Type B pancreatic cell (in vitro differentiated cells): ENCODE measurements at places on chromosomes 13 and 19. TPM values are rescaled to one million over a fixed set of nuclear protein-coding genes. Genes with fewer than 3 reads are reported as not detected.

DNA sequence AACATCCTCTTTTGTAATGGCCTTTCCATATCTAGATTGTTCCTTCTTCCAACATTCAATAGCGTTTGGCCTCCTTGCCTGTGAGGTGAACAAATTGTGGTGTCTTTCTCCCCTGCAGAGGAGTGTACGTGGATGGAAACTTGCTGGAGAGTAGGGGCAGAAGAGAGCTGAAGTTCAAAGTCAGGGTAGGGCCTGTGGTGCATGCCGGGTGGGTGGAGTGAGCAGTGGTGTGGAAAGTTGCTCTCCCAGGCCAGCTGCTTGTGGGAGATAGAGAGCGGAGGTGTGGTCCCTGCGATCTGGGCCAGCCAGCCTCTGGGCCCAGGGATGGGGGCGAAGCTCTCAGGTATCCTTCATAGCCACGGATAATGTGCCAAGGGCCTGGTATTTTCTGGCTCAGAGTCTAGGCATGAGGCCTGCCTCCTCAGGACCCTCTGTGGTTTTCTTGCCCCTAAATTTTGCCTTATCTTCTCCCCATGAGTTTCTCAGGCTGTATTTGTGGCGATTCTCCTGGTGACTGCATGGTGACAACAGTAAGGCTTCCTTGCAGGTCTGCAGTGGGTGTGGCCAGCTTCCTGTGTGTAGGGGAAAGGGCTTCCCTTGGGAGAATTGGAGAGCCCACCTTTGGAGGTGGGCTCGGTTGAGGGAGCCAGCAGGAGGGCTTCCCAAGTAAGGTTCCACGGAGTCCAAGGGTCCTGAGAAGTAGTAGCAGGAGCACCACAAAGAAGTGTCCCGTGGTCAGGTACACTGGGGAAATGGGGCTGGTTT is 6.7 kb downstream of the RGCC start:
- no peak overlapping the region for H3K4me3 ChIP-seq
- H3K27ac ChIP-seq: no peak overlapping the region
- H3K27me3 ChIP-seq: peaks cover 69% of the 10 kb centered on the region
- DNase-seq: no peak
- H3K36me3 ChIP-seq: peaks cover 9% of the 10 kb centered on the region

DNA sequence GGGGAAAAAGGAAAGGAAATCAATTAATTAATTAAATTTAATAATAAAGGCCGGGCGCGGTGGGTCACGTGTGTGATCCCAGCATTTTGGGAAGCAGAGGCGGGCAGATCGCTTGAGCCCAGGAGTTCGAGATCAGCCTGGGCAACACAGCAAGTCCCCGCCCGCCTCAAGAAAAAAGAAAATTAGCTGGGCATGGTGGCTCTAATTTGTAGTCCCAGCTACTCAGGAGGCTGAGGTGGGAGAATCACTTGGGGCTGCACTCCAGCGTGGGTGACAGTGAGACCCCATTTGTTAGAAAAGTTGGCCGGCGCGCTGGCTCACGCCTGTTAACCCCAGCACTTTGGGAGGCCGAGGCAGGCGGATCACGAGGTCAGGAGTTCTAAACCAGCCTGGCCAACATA is 733 bp upstream of the CD320 start:
- peak overlapping the region; percentile 95 for H3K4me3 ChIP-seq

GRCh38 chr13:107712145-107712860 is 503.0 kb downstream of the LIG4 start:
- no peak overlapping the region for H3K27ac ChIP-seq
- H3K4me3 ChIP-seq: no peak overlapping the region
- DNase-seq: no peak
- H3K27me3 ChIP-seq: no peaks in the 10 kb centered on the region
- H3K4me1 ChIP-seq: peaks cover 5% of the 10 kb centered on the region
- H3K36me3 ChIP-seq: no peaks in the 10 kb centered on the region

DNA sequence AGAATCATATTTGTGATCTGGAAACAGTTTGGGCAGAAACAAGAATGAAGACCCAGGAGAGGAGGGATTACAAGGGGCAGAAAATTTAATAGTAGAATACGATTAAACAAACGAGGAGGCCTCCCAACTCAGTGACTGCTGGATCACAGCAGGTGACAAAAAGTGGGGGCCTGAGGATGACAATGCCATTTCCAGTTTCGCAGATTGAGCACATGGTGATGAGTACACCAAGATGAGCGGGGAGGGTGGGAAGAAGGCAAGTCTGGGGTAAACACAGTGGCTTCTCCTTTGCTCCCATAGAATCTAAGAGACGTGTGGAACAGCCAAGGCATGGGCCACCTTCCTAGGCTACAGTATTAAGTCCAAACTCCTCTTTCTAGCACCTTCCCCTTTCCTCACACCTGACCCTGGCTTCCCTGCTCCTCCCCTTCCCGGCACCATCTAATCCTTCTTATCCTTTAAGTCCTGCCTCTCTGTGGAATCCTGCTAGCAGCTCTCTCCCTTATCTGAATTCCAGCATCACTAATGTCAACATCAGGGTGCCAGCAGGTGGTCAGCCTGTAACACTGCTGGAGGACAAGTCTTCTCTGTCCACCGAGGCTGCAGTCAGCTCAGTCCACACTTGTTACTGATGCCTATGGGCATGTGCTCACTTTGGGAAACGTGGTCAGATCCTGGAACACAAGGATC is 13.5 kb downstream of the ATP7B start:
- H3K4me1 ChIP-seq: peaks cover 47% of the 10 kb centered on the region
- no peak for DNase-seq
- H3K27ac ChIP-seq: no peak overlapping the region
- no peak overlapping the region for H3K4me3 ChIP-seq
- no peaks in the 10 kb centered on the region for H3K36me3 ChIP-seq
- H3K27me3 ChIP-seq: no peaks in the 10 kb centered on the region

DNA sequence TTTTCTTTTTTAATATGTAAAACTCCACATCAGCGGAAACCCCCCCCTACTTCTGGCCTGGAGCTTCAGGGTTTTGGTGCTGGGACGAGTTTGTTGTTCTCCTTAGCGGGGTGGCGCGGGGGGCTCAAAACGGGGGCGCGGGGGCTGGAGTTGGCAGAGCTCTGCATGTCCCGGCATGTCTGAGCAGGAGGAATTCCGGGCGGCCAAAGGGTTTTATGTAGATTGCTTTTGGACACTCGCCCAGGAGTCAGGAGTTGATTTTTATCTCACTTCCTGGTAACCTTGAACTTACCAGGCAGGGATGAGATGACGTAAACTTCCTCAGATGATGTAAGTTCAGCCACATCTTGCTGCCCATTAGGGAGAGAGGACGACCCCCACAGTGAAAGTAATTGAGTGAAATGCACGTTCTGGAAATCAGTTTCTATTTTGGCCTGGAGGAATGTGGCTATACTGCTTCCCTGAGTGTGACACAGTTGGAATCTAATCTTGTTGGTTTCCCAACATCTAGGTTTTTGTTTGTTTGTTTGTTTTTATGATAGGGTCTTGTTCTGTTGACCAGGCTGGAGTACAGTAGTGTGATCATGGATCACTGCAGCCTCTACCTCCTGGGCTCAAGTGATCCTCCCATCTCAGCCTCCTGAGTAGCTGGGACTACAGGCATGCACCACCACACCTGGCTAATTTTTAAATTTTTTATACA is 21.0 kb upstream of the GDF15 start:
- H3K27me3 ChIP-seq: no peaks in the 10 kb centered on the region
- peak overlapping the region; percentile 97 for H3K27ac ChIP-seq
- no peak for DNase-seq
- H3K4me3 ChIP-seq: peak overlapping the region; percentile 73

DNA sequence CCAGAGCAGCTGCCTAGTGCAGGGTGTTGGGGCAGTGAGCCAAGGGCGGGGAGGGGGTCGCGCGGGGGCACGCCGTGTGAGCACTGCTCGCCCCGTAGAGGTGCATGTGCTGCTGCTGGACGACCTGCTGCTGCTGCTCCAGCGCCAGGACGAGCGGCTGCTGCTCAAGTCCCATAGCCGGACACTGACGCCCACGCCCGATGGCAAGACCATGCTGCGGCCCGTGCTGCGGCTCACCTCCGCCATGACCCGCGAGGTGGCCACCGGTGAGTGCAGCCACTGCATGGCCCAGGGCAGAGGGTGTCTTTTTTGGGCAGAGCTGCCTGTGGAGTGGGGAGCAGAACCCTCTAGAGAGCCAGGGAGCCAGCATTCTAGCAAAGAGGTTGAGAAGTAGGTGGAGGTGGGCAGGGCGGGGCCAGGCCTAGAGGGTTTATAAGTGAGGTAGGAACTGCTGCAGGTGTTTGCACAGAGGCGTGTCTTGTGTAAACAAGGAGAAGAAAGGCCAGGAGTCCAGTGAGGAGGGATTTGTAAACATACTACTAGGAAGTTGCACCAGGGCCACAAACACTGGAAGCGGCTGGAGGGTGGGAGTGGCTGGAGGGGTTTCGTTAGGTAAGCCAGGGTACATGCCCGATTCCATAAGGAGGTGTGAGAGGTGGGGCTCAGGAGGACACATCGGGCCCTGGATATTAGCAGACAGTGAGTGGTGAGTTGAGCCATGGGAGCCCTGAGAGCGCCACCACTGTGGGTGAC is 21.3 kb downstream of the ARHGEF1 start:
- H3K4me3 ChIP-seq: peak overlapping the region; percentile 73
- DNase-seq: no peak
- H3K27me3 ChIP-seq: peaks cover 3% of the 10 kb centered on the region
- no peaks in the 10 kb centered on the region for H3K4me1 ChIP-seq
- peak overlapping the region; percentile 88 for H3K27ac ChIP-seq

DNA sequence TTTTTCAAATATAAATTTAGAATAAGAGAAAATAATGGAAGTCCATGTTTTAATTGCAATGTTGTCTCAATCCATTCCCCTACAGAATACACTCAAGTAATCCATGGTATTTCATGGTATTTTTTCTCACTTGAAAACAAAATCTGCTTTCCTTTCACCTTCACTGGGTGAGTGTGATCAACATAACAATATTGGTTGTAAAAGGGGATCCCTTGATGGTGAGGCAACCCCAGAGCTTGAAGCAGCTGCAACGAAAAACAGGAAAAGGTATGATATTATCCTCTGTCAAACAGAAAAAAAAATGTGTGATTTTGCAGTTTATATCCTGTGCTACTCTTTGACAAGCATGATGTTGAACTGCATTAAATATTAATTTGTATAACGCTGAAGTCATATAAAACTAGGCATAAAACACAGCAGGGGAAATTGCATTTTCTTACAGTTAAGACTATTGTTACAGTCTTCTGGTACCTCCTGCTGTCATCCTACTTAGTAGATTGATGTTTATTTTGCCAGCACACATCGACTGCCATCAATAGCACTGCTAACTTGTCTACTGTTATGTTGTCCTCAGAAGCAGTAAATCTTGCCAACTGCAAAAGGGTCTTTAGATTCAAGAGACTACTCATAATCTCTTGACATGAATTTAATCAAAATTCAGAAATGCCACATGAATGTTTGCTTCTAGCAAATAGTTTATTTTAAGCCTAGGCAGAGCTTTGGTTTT is 373.1 kb upstream of the MIR17HG start:
- H3K36me3 ChIP-seq: no peaks in the 10 kb centered on the region
- no peak overlapping the region for H3K4me3 ChIP-seq
- no peak for DNase-seq
- peaks cover 5% of the 10 kb centered on the region for H3K27me3 ChIP-seq

Gene C19orf85
- not detected in 2 replicates for total RNA-seq

DNA sequence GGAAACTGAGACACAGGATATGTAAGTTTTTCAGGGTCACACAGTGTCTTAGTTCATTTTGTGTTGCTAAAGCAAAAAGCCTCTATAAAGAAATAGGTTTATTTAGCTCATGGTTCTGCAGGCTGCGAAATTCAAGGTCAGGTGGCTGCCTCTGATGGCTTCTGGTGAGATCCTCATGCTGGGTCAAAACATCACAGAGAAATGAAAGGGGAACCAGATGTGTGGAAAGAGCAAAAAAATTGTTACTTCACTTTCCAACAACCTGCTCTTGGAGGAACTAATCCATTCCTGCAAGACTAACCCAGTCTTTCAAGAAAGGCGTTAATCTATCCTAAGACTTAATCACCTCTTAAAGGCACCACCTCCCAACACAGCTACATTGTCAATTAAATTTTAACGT is 64.2 kb upstream of the UBL3 start:
- H3K4me1 ChIP-seq: peaks cover 33% of the 10 kb centered on the region
- no peak overlapping the region for H3K4me3 ChIP-seq
- peak overlapping the region; percentile 86 for H3K27ac ChIP-seq
- DNase-seq: no peak
- H3K27me3 ChIP-seq: no peaks in the 10 kb centered on the region

Gene SGCG
- total RNA-seq: 5.6 and 15.1 TPM in 2 replicates

DNA sequence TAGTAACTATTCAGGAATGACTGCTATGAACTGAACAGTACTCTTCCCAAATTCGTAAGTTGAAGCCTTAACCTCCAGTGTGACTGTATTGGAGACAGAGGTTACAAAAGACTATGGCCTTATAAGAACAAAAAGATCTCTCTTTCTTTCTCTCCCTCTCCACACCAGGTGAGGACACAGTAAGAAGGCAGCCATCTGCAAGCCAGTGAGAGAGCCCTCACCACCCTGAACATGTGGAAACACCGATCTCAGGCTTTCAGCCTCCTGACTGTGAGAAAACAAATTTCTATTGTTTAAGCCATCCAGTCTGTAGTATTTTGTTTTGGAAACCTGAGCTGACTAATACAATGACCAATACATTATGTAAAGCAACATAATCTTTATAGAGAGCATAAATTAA is 888.9 kb downstream of the SLITRK1 start:
- DNase-seq: no peak
- no peak overlapping the region for H3K27ac ChIP-seq

GRCh38 chr13:65414187-65414586 is 1815.9 kb downstream of the PCDH9 start:
- no peaks in the 10 kb centered on the region for H3K4me1 ChIP-seq
- H3K36me3 ChIP-seq: no peaks in the 10 kb centered on the region
- no peak overlapping the region for H3K4me3 ChIP-seq
- H3K27ac ChIP-seq: no peak overlapping the region
- H3K27me3 ChIP-seq: no peaks in the 10 kb centered on the region
- no peak for DNase-seq

DNA sequence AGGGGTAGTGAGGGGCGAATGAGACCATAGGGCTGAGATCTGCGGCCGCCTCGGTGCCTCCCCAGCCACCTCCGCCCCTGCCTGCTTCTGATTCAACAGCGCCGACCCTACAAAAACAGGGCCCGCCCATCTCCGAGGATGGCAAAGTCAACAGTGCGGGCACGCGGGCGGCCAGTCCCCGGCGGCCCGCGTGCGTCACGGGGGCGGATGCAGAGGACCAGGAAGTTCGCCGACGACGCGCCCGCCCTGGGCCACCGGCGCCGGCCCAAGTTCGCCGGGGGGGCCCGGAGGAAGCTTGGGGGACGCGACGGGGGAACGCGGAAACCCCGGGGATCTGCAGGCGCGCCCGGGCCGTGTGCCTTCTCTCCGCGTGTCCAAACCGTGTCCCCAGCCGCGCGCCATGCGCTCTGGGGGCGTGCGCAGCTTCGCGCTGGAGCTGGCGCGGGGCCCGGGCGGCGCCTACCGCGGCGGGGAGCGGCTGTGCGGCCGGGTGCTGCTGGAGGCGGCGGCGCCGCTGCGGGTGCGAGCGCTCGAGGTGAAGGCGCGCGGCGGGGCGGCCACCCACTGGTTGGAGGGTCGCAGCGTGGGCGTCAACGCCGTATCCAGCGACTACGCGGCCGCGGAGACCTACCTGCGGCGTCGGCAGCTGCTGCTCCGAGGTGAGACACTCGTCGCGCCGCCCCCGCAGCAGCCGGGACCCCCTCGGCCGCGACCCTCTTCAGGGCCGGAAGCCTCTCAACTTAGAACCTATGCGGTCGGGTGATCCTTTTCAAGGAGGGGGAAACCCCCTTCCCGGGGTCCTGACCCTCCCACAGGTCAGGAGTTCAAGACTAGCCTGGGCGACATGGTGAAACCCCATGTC is 6.8 kb upstream of the ARRDC2 start:
- H3K36me3 ChIP-seq: no peaks in the 10 kb centered on the region
- peak overlapping the region; percentile 85 for H3K4me3 ChIP-seq
- no peaks in the 10 kb centered on the region for H3K4me1 ChIP-seq
- peaks cover 8% of the 10 kb centered on the region for H3K27me3 ChIP-seq
